ENCODE measurements at places on chromosomes 16 and 17.

DNA sequence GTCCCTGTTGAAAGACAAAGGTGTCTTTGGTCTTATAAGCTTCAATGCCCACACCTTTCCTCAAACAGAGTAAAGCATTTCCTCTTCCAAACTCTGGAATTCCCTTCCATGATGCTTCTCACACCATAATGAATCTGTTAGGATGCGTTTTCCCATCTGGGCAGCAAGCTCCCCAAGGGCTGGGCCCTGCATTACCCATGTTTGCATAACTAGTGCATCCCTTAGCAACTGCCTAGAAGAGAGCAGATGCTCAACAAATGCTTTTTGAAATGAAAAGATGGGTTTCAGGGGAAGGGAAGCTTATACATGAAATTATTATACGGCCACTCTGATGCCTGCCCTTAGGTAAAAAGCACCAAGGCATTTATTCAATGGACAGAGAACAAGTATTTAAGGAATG lies 124.5 kb upstream of the CCL2 start:
- DNase-seq = no peak

DNA sequence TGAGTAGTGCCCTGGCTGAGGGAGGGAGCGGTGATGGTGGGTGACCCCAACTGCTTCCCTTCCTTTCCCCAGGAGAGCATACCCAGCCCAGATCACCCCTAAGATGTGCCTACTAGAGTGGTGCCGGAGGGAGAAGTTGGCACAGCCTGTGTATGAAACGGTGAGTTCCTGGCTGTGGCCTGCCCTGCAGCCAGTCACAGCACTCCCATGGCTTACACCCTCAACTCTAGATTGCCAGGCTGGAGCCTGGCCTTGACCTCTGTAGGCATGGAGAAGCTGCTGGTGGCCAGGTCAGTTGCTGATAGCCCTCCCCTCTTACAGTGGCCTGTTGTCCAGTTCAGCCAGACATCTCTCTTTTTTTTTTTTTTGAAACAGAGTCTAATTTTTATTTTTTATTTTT lies 8.6 kb upstream of the NFATC3 start:
- DNase-seq = no peak

DNA sequence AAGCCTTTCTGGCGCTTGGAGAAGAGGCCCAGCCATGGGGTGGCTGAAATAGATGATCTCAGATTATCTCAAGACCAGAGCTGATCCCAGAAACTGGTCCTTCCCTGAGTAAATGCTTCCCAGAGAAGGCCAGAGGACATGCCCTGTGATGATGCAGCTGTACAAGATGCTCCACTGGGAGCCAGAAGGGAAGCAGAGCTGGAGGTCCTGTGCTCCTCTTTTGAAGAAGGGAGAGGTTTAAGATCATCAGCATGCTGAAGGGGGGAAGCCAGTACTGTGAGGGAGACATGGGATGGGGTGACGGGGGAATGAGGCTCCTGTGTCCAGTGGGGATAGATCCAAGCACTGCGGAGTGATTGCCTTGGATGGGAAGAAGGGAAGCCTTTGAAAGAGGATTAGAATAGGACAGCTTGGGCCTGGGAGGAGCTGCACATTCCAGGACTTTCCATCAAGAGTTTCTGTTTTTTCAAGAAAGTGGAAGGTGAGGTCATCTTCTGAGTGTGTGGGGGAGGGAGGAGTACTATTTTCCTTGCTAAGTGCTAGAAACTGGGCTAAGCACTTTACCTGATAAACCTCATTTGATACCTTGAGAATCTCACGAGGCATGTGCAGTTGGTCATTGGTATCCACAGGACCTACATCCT lies 16.4 kb upstream of the ALOX15B start:
- no peak for DNase-seq

DNA sequence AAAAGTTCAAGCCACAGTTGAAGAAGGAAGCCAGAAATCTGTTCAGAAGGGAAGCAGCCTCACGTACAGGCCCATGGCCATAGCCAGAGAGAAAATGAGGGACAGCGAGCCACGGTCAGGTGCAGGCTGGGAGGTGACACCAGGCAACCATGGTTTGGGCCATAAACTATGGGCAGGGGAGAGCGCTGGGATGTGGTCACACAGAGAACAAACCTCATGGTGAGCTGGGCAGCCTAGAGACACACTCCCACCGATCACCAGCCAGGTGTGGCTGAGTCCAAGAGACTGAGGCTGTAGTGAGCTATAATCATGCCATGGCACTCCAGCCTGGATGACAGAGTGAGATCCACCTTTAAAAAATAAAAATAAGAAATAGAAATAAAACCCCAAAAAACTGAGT lies 76.5 kb downstream of the NETO2 start:
- DNase-seq = no peak

GRCh38 chr16:57166951-57167350 lies 18.9 kb downstream of the PSME3IP1 start:
- no peak for DNase-seq

DNA sequence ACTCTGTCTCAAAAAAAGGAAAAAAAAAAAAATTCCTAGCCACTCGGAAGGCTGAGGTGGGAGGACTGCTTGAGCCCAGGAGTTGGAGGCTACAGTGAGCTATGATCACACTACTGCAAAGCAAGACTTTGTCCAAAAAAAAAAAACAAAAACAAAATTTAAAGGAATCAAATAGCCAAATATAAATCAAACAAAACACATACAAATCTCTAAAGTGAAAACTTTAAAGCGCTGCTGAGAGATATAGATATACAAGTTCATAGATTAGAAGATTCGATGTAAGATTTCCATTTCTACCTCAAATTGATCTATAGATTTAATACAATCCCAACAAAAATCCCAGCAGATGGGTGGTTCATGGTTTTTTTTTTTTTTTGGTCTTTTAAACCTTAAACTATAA lies 83.6 kb downstream of the TTC19 start:
- DNase-seq = no peak

DNA sequence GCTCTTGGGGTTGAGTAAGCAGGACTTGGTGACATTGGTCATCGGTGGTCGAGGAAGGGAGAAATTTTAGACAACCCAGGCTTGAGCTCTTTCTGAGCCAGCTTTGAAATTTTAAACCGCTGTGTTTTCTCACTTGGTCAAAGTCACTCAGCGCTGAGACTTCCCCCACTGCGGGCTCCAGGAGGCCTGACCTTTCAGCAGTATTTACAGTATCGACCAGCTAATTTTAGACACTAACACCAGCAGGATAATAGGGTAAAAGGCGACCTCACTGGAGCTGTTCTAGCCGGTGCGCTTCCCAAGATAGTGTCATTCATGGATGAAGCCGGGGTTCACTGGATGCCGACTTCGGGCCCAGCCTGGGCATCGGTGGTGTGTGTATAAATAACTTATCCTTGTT lies 29.7 kb upstream of the WSCD1 start:
- DNase-seq = no peak

DNA sequence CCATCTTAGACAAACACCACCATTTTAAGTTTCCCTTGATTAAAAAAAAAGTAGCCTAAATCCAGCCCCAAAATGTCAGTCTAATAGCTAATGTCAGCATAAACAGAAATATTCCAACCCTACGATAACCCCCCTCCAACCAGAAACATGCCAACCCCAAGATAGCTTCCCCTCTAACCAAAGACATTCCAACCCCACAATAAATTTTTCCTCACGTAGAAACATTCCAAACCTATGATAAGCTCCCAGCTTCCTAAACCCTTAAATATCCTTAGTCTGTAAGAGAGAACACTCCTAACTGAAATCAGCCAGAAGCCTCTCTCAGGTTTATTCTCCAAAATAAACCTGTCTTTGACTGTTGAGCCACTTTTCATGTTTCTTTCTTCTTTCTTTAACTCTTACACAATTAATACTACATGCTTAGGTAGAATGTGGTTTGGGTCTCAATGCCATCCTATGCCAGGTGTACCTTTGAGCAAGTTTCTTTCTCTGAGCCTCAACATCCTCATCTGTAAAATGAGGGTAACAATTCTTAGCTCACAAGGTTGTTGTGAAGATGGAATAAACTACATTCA lies 10.5 kb upstream of the KRT38 start:
- DNase-seq = no peak

- DNase-seq = no peak
These were observed 8.2 kb downstream of the NPTX1 start for GRCh38 chr17:80468242-80468641.

DNA sequence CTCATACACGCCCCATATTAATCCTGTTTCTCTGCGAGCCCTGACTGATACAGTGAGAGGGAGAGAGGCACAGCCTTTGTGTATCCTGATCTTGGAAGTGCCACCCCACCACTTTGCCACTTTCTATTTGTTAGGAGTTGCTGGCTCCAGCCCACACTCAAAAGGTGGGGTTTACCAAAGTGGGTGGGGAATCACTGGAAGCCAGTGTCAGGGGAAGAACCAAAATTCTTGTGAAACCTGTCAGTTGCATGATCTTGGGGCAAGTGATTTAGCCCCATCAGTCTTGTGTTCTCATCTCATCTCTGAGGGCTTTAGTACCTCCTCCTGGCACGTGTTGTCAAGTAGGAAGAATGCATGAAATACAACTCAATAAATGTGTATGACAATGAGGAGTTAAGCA lies 119.5 kb downstream of the SOX9 start:
- DNase-seq = no peak

DNA sequence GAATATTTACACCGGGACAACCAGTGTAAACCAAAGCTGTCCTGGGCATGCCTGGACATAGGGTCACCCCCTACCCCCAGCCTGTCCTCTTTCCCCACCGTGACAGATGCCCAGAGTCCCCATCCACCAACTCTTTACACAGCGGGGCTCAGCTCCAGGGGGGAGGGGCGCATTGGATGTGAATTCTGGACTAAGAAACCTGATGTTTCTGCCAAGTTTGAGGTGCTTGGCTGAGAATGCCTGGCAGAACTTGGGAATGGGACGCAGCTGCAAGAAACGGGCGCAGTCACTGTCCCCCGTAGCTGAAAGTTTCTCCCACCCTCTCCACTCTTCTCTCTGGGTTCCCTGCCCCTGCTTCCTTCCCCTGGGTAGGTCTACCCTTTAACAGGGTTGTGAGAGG lies 68.0 kb upstream of the CDC42EP4 start:
- DNase-seq = no peak

DNA sequence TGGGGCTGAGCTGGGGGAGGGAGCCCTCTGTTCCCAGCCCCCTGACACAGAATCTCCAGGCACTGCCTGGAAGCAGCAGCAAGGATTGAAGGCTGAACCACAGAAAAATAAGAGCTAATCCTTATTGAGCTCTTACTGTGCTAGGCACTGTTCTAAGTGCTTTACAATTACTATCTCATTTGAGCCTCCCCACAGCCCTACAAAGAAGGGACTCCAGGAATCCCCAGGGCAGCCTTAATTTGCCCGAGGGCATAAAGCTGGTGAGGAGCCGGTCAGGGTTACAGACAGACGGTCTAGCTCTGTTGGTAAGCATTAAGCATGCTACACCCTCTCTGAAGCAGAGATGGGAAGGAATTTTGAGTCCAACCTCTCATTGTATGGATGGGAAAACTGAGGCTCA lies 7.0 kb downstream of the SAMD14 start:
- no peak for DNase-seq

- DNase-seq = no peak
These were observed 30.3 kb upstream of the IL17C start for GRCh38 chr16:88608076-88608475.

- DNase-seq = no peak
These were observed 5.1 kb downstream of the TTYH2 start for GRCh38 chr17:74218436-74218835.

DNA sequence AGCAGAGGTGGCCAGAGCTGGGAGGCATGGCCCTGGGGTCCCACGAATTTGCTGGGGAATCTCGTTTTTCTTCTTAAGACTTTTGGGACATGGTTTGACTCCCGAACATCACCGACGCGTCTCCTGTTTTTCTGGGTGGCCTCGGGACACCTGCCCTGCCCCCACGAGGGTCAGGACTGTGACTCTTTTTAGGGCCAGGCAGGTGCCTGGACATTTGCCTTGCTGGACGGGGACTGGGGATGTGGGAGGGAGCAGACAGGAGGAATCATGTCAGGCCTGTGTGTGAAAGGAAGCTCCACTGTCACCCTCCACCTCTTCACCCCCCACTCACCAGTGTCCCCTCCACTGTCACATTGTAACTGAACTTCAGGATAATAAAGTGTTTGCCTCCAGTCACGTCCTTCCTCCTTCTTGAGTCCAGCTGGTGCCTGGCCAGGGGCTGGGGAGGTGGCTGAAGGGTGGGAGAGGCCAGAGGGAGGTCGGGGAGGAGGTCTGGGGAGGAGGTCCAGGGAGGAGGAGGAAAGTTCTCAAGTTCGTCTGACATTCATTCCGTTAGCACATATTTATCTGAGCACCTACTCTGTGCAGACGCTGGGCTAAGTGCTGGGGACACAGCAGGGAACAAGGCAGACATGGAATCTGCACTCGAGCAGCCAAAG lies 2.3 kb downstream of the CSF3 start:
- no peak for DNase-seq

DNA sequence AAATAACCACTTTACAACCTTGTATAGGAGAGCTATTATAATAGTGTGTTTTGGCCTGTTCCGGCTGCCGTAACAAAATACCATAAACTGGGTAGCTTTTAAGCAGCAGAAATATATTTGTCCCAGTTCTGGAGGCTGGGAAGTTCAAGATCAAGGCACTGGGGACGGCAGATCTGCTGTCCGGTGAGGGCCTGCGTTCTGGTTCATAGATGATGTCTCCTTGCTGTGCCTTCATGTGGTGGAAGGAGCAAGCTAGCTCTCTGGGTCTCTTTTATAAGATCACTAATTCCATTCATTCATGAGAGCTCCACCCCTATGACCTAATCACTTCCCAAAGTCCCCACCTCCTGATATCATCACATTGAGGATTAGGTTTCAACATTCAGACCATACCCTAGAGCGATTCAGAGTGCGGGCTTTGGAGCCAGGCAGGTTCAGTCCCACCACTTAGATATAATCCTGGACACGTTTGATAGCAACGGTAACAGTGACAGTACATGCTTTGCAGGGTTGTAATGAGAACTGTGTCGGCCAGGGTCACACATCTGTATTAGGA lies 76.2 kb upstream of the ZFHX3 start:
- DNase-seq = no peak

DNA sequence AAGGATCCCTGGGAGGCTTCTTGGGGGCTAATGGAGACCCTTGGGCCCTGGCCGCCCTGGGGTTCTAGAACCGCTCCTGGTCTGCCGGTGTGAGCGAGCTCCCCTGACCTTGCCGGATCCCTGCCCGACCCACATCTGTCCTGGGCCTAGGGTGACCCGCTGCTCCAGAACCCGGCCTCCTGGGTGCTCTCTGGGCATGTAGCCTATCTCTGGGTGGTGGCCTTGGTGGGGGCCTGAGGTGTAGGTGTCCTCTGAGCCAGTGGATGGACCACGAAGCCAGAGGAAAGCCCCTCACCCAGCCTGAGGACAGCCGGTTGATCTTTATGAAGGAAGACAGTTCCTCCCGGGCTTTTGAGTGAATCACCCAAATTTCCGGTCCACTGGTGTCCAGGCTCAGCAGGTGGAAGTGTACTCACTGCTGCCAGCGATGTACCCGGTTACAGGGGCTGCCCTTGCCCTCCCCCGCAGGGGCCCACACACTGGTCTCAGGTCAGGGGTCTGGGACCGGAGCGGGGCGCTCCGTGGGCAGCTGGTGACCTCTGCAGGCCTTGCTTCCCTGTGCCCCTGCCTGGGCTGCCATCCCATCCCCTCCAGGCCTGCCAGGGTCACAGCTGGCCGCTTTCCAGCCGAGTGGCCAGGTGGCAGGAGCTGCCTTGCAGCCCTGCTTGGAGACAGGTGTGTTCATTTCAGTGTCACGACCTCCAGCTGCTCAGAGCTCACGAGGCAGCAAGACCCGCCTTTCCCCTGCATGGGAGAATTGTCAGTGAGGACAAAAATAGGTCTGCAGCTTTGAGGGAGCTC lies 10.5 kb upstream of the GSE1 start:
- no peak for DNase-seq

- DNase-seq = no peak
These were observed 31.3 kb downstream of the ARSG start for GRCh38 chr17:68322630-68323029.
